ENCODE measurements at places on chromosomes 4 and X.

GRCh38 chrX:135520022-135520552 lies 373 bp upstream of the INTS6L start:
- H3K4me1 ChIP-seq, result no peaks in the 10 kb centered on the region
- peak overlapping the region; percentile 82 for H3K27ac ChIP-seq
- H3K36me3 ChIP-seq, result no peaks in the 10 kb centered on the region
- DNase-seq, result no peak
- no peaks in the 10 kb centered on the region for H3K27me3 ChIP-seq

GRCh38 chrX:150696866-150697265 lies 3.7 kb downstream of the MTMR1 start:
- H3K27ac ChIP-seq, result no peak overlapping the region
- H3K4me3 ChIP-seq, result no peak overlapping the region
- no peak for DNase-seq
- H3K36me3 ChIP-seq, result no peaks in the 10 kb centered on the region
- H3K27me3 ChIP-seq, result no peaks in the 10 kb centered on the region

- H3K36me3 ChIP-seq, result no peaks in the 10 kb centered on the region
- no peak for DNase-seq
- no peak overlapping the region for H3K4me3 ChIP-seq
- H3K4me1 ChIP-seq, result no peaks in the 10 kb centered on the region
- H3K27ac ChIP-seq, result no peak overlapping the region
Observed at GRCh38 chr4:40888933-40889332, 139.2 kb downstream of the NSUN7 start.

DNA sequence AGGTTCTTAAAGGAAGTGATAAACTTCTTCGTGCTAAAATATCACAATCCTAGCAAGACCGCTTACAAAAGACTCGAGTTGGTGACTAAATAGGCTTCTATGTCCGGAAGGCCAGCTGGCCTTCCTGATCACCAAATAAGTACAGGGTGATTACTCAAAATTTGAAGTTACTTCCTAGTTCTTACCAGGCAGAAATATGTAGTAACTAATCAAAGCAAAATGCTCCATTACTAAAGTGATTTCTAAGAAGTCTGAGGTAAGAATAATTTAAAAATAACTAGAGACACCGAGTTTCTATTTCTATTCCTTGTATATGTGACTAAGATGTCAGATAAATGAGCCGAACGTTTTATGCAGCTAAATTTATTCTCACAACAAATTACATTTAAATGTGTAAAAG lies 62.2 kb downstream of the NSUN7 start:
- no peaks in the 10 kb centered on the region for H3K27me3 ChIP-seq
- H3K27ac ChIP-seq, result no peak overlapping the region
- no peak overlapping the region for H3K4me3 ChIP-seq
- no peak for DNase-seq
- H3K36me3 ChIP-seq, result no peaks in the 10 kb centered on the region
- no peaks in the 10 kb centered on the region for H3K4me1 ChIP-seq

DNA sequence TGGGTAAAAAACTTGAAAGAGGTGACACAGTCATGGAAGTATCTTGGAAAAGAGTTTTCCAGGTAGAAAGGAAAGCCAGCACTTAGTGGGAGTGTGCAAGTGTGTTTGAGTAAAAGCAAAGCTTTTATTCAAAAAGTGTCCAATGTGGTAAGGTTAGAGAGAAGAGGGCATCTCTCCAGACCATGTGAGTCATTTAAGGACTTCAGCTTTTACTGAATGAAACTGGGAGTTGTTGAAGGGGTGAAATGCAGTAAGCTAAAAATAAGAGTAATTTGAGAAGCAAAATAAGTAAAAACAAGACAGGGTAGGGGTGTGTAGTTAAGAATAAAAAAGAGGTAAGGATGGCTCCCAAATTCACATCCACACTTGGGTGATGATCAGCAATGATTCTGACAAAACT lies 238.9 kb downstream of the SLC7A11 start:
- no peaks in the 10 kb centered on the region for H3K27me3 ChIP-seq
- H3K4me3 ChIP-seq, result no peak overlapping the region
- H3K27ac ChIP-seq, result no peak overlapping the region
- H3K36me3 ChIP-seq, result no peaks in the 10 kb centered on the region
- DNase-seq, result no peak

DNA sequence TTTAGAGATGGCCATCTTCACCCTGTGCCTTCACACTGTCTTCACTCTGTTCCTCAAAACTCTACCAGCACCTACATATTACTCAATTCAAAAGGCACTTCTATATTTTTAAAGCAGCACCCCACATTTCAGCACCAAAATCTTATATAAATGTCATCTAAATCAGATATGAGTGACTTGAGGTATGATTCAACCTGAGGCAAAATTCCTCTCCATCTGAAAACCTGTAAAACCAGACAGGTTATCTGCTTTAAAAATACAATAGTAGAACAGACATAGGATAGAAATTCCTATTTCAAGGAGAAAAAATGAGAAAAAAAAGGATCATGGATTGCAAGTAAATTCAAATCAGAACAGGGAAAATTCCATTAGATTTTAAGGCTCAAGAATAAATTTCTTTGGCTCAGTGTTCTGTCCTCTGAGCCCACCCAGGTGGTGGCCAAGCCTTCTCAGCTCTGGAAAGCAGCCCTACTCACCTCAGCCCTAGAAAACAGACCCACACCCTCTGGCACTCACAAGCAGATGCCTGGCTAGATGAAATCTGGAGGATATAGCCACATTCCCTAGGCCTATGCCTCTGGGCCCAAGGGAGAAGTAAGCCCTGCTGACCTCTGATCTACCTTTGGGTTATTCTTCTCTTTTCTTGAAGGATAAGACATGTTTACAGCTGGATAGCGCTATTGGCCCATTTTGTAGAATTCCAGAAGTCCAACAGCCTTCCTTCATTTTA lies 240.4 kb upstream of the ZCCHC13 start:
- H3K36me3 ChIP-seq, result no peaks in the 10 kb centered on the region
- H3K4me3 ChIP-seq, result no peak overlapping the region
- no peak overlapping the region for H3K27ac ChIP-seq
- no peaks in the 10 kb centered on the region for H3K27me3 ChIP-seq
- no peaks in the 10 kb centered on the region for H3K4me1 ChIP-seq
- DNase-seq, result no peak

DNA sequence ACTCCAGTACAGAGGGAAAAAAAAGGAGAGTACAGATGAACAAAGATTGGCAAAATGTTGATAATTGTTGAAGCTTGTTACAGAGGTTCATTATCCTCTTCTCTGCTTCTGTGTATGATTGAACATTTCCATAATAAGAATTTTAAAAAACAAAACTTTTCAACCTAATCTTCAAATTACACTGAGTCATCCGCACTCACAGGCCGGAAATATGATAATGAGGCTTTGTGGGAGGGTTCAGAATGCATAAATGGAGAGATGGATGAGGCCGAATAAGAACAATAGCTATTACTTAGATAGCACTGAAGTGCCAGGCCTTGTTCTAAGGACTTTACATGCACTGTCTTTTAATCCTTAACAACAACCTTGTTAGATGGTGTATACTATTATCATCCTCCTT lies 4.6 kb upstream of the ERCC6L start:
- H3K36me3 ChIP-seq, result no peaks in the 10 kb centered on the region
- H3K27ac ChIP-seq, result no peak overlapping the region
- no peak for DNase-seq
- no peaks in the 10 kb centered on the region for H3K4me1 ChIP-seq

DNA sequence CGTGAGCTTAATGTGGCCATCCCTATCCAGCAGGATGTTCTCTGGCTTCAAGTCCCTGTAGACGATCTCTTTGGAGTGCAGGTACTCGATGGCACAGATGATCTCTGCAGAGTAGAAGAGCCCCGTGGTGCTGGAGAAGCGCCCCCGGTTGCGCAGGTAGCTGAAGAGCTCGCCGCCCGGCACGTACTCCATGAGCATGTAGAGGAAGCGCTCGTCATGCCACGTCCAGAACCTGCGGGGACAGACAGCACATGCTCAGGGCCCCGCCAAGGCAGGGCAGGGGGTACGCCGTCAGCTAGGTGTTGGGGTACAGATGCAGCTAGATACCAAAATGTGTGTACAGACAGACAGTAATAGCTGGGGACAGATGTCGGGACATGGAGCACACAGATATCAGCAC lies 58.3 kb downstream of the PRKX start:
- H3K36me3 ChIP-seq, result no peaks in the 10 kb centered on the region
- no peak overlapping the region for H3K4me3 ChIP-seq
- no peak for DNase-seq
- no peaks in the 10 kb centered on the region for H3K27me3 ChIP-seq
- no peak overlapping the region for H3K27ac ChIP-seq

GRCh38 chr4:121668368-121669162 lies 28.2 kb downstream of the ANXA5 start:
- peaks cover 56% of the 10 kb centered on the region for H3K36me3 ChIP-seq
- no peaks in the 10 kb centered on the region for H3K4me1 ChIP-seq
- H3K4me3 ChIP-seq, result no peak overlapping the region
- H3K27ac ChIP-seq, result peak overlapping the region; percentile 17
- no peaks in the 10 kb centered on the region for H3K27me3 ChIP-seq

DNA sequence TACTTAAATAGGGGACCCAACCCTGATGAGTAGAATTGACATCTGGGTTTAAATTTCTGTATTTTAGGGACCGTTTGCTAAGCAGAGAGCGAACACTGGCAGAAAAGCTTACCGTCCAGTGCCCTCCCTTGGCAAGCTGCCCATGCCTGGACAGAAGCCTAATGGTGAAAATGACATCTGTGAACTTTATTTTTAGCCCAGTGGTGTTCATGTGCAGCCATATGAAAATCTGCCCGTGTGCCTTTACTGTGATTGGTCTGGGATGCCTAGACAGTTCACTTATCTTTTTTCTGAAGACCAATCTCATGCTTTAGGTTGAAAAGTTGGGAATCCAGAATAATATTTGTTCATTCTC lies 1.1 kb downstream of the STBD1 start:
- no peaks in the 10 kb centered on the region for H3K27me3 ChIP-seq
- H3K36me3 ChIP-seq, result peaks cover 6% of the 10 kb centered on the region
- peak overlapping the region; percentile 94 for H3K27ac ChIP-seq

GRCh38 chr4:123649250-123649644 lies 252.7 kb downstream of the SPRY1 start:
- peak overlapping the region; percentile 1 for H3K4me3 ChIP-seq
- peaks cover 38% of the 10 kb centered on the region for H3K4me1 ChIP-seq
- DNase-seq, result no peak
- H3K36me3 ChIP-seq, result no peaks in the 10 kb centered on the region

DNA sequence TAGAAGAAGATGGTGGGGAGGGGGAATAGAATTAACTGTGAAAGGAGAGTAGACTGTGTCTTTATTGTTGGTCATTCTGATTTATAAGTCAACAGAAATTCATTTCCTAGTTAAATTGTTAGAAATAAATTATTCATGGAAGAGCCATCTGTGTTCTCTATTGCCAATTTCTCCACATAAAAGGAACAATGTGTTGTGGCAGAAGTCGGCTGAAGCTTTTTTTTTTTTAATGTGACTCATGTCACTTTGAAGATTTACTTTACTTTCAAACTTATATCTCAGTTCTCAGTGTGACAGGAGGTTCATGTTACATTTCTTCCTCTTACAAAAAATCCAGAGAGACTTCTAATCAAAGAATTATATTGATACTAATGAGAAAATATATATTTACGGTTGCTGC lies 60.5 kb downstream of the CPE start:
- DNase-seq, result no peak
- H3K27me3 ChIP-seq, result no peaks in the 10 kb centered on the region
- no peak overlapping the region for H3K27ac ChIP-seq

DNA sequence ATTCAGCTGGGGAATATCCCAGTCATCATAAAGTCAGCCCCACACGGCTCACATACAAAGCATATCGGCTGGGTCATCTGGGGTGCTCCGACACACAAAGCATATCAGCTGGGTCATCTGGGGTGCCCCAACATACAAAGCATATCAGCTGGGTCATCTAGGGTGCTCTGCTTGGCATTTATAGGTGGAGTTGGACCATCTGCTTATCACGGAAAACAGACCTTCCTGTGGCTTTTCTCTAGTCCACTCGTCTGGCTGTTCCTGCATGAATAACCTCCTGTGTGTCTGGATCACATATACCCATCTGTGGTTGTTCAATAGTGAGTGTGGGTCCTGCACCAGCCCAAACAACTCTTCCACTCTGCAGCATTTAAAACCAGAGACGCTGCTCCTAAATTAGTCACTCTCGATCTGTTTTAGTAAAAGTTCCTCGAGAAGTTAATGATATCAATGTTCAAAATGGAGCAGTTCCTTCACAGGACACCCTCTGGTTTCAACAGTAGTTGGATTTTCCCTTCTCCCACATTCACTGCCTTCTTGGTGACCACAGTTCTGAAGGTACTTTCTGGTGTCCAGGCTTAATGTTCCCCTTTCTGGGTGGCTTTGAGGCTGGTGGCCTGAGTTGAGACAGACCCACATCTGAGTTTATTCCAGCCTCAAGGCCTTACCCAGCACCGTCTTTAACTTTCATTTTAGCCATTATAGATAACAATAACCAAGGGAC lies 70.0 kb upstream of the FRG1 start:
- DNase-seq, result no peak
- no peaks in the 10 kb centered on the region for H3K36me3 ChIP-seq
- H3K27me3 ChIP-seq, result no peaks in the 10 kb centered on the region
- no peak overlapping the region for H3K27ac ChIP-seq

DNA sequence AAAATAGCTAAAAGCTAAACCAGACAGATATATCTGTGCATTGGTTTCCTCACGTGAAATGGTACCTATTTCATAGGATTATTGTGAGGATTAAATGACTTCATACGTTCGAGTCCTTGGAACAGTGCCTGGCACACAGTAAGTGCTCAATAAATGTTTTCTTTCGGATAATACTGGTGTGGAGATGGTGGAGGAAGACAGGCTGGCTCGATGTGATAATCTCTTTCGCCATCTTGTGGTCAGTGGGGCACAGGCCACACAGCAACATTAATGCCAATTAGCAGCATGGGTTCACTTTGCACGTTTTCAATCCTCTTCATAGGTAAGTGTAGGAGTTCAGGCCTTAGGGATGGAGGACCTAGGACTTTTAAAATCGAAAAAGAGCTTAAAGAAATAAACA lies 9.3 kb downstream of the PAGE4 start:
- H3K4me3 ChIP-seq, result no peak overlapping the region
- no peaks in the 10 kb centered on the region for H3K4me1 ChIP-seq
- H3K27ac ChIP-seq, result no peak overlapping the region
- H3K27me3 ChIP-seq, result no peaks in the 10 kb centered on the region

- no peak overlapping the region for H3K4me3 ChIP-seq
- no peak for DNase-seq
- H3K27me3 ChIP-seq, result no peaks in the 10 kb centered on the region
- no peak overlapping the region for H3K27ac ChIP-seq
- peaks cover 14% of the 10 kb centered on the region for H3K4me1 ChIP-seq
- no peaks in the 10 kb centered on the region for H3K36me3 ChIP-seq
Observed at GRCh38 chr4:82380344-82380743, 6.6 kb upstream of the HNRNPD start.

- no peaks in the 10 kb centered on the region for H3K4me1 ChIP-seq
- no peak overlapping the region for H3K4me3 ChIP-seq
- H3K36me3 ChIP-seq, result no peaks in the 10 kb centered on the region
- no peak for DNase-seq
Observed at GRCh38 chr4:54999003-54999402, 126.4 kb downstream of the KDR start.
